ENCODE measurements at places on chromosomes 1 and 21.

DNA sequence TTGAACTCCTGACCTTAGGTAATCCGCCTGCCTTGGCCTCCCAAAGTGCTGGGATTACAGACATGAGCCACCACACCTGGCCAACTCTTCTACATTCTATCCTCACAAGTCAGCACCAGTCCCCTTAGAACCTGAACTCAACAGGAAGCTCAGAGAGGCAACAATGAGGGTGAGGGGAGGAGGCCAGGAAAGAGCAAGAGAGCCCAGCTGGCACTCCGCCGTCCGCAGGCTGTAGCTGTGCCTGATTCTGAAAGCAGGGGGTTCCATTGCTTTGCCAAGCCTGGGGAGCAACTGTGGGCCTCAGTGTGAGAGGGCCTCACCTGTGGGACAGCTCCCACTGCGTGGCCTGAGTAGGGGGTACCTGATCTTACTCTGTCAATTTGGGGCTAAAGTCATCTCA, 18.7 kb downstream of the STK40 start:
- DNase-seq: no peak

DNA sequence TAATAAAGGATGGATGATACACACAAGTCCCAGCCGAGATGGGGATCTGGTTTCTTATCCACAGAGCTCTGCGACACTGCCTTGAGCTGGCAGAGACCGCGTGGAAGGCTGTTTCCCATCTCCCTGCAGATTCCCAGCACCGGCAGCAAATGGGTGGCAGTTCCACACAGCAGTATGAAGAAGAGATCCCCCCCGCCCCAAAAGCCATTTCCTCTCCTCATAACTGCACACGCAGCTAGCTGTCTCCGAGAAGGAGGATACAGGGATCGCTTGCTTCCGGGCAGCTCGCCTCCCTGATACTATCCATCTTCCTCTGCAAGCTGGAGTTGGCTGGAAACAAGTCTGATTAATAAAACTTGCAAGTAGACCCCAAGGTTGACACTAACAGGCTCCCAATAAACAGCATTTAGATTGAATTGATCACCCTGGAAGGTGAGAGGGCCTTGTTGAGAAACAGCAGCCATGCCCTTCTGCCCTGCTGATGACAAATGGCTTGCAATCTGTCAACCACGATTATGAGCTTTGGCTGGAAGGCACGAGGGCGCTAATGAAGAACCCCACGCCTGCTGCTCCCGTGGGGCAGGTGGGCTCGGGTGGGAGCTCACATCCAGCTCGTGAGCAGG, 642.3 kb downstream of the AJAP1 start:
- no peak for DNase-seq

DNA sequence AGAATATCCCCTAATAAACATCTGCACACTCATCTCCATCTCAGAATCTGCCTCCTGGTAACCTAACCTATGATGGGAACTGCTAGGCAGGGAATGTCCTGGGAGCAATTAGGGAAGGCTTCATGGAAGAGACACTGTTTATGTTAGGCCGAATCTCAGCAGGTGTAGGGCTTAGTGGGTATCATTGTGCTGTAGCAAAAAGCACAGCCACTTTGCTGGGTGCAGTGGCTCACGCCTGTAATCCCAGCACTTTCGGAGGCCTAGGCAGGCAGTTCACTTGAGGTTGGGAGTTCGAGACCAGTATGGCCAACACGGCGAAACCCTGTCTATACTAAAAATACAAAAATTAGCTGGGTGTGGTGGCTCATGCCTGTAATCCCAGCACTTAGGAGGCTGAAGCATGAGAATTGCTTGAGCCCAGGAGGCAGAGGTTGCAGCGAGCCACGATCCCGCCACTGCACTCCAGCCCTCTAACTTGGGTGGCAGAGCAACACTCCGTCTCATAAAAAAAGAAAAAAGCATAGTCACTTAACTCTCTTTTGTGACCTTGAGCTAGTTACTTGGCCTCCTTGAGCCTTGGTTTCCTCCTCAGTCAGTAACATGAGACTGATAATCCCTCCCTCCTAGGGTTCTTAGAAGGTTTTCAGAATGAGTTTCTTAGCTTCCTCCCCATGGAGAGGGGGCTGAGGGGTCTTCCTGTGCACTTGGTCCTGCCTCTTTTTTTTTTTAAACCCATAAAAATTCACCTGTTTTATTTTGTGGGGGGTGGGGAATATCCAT, 3.5 kb downstream of the RAB42 start:
- DNase-seq: no peak

- no peak for DNase-seq
Observed at GRCh38 chr1:200372885-200373181, 37.0 kb downstream of the ZNF281 start.

GRCh38 chr1:2135441-2135841, 59.1 kb downstream of the FAAP20 start:
- no peak for DNase-seq

DNA sequence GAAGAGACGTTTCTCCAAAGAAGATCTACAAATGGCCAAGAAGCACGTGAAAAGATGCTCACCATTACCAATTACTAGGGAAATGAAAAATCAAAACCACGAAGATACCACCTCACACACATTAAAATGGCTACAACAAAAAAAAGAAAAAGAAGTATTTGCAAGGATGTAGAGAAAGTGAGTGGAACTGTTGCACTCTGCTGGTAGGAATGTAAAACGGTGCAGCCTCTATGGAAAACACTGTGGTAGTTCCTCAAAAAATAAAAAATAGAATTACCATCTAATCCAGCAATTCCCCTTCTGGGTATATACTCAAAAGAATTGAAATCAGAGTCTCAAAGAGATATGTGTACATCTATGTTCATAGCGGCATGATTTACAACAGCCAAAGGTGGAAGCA, 115.4 kb upstream of the EDN2 start:
- no peak for DNase-seq

DNA sequence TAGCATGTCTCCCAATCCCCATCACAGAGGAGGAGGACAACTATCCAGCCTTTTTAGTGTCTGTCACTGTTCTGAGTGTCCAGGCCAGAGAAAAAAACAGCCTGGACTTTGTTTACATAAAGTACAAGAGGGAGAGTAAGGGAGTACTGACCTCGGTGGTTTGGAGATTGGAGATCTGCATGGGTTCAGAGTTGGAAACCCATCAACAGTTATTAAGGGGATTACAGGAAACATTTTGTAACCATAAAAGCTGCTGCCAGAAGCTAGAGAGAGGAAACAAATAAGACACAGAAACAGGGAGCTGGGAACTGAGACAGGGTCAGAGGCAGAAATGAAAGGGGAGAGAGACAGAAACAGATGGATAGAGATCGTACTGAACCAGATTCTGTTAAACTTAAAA, 131.5 kb upstream of the CTTNBP2NL start:
- DNase-seq: no peak

DNA sequence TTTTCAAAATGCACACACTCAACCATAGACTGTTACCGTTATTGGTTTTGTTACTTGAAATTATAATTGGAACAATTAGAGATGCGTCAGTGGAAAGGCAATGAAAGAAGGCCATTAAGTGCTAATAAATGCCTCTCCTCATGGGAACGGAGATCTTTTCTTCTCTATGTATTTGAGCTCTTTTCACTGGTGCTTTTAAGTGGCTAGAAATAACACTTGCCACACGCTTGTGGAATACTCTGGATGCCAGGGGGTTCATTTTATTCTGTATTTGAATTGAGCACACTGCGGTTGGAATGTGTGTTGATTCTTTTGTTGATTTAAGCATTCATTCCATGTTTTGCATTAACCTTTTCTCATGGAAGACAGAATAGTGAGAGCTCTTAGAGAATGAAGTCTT, 68.4 kb downstream of the DNM3 start:
- no peak for DNase-seq

DNA sequence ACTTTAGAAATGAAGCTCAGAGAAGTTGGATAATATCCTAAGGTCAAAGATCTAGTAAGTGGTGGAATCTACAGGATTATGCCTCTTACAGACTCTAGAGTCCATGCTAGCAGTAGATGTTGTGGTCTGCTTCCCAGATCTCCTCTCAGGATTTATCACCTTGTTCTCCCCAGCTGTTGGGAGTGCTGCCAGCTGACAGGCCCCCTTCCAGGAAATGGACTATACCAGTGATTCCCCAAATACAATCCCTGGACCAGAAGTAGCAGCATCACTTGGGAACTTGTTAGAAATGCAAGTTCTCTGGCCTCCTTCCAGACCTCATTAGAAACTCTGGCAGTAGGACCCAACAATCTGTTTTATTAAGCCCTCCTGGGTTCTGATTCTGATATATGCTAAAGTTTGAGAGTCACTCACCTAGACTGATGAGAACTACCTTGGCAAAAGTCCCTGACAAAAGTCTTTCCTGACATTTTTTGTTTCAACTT, 24.5 kb upstream of the NTNG1 start:
- DNase-seq: no peak

- DNase-seq: no peak
Observed at GRCh38 chr1:33424610-33425009, 6.3 kb downstream of the PHC2 start.

GRCh38 chr21:30710499-30710898, 8.1 kb downstream of the KRTAP21-3 start:
- no peak for DNase-seq

- no peak for DNase-seq
Observed at GRCh38 chr1:24338447-24338846, 19.3 kb downstream of the GRHL3 start.

GRCh38 chr1:43348809-43349593, 9.8 kb upstream of the CDC20 start:
- peak; percentile 24 for DNase-seq

DNA sequence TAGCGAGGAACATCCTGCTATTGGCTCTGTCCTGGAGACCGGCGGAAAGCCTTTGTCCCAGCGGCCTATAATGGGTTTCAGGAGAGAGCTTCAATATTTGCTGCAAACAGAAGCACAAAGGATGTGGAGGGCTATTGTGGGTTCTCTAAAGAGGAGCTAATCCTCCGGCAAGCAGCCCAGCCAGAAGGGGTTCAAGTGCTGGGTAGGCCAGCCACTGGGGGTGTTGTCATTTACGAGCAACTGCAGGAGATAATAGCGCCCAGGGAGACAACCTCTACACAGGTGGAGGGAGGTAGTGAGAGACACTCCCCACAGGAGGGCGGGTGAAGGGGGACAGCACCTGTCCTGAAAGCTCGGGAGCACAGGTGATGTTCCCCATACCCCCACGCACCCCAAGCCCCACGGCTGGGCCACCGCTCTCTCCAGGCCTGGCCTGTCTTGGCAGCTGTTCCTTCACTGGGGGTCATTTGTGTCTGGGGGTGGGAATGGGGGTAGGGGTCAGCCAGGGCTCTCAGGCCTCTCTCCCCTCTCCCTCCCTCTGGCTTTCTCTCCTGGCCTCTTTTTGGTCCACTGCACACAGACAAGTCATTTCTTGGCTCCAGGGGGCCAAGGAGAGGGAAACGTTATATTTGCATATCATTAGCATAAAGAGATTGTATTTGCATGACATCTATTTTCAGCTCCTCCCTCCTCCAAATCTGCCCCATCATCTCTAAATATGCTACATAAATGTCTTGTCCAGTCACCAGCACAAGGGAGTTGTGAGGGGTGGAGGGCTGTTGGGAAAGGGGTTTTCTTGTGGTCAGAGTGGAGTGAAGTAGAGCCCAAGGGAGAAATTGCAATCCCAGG, 22.0 kb upstream of the SLC26A9 start:
- no peak for DNase-seq

- no peak for DNase-seq
Observed at GRCh38 chr1:4655674-4656532, 1.5 kb downstream of the AJAP1 start.

DNA sequence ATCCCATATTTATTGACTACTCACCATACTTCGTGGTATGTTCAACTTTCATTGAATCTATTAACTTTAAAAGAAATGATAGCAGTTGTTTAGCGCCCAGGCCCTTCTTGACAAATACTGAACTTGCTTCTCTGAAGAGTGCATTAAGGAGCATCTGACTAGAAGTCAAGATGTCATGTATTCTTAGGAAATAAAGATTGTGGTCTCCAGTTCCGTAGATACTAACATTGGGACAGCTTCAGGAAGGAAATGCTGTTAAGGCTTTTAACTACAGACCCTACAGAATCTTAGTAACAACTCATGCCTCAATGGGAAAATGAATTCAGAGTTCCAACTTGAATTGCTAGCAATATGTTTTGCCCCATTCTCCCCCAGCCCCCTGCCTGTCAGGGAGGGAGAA, 14.8 kb downstream of the LYST start:
- no peak for DNase-seq
